T-helper 22 cell (primary cell): ENCODE measurements at places on chromosomes 5 and 9.
A peak's percentile ranks its signal among the peaks of the same experiment; 100 is the strongest.

DNA sequence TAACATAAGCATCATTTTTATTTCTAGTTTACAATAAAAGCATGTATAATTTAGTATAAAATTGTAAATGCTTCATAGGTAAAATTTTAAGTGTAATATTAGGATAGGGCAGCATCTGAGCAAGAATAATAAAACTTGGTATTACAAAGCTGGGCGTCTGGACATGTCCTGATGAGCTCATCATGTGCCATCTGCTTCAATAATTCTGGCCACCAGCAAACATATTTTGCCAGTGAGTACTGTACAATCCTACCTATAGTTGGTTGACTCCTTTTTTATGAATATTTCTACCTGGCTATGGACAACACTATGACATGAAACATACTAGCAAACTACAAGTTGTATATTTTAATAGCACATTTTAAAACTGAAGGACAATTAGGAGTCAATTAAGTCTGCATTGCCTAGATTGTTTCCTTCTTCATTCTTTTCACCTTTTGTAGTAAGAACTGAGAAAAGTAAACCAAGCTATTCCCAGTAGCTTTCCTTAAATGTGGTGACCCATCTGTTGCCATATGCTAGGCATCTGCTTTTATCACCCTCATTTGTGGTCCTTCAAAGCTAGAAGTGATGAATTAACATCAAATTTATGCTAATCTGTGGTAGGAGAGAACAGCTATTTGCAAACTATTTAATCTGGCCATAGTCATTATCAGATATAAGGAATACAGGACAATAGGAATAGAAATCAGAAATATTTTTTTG, 23.4 kb downstream of the LURAP1L start:
- no peak for DNase-seq

GRCh38 chr5:194102-194501, 2.8 kb downstream of the LRRC14B start:
- no peak for DNase-seq

- DNase-seq = no peak
These were observed 253.0 kb downstream of the EPB41L4A start for GRCh38 chr5:112165897-112166737.

GRCh38 chr5:168598639-168599038, 19.5 kb upstream of the PANK3 start:
- no peak for DNase-seq

DNA sequence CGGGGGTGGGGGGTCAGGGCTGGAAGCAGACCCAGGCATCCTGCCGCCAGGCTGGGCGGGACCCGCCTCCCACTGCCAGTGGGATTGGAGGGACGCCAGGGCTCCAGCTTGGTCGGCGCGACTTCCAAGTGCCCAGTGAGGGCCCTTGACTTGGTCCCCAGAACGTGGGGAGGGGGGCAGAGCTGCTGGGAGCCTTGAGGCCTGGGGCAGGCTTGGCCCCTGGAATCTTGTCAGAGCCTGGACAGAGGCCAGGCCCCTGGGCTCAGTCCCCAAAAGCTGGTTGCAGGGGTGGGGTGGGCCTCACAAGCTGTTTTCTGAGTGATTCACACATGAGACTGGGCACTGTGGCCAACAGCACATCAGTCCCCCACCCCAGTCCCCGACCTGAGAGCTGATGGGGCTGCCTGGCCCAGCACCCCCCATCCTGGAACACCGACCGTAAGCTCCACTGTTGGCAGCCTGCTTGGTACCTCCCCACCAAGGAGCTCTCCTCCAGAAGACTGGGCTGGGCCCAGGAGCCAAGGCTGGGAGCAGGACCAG, 526 bp downstream of the CLIC3 start:
- no peak for DNase-seq

GRCh38 chr9:70045452-70045851, 1.8 kb downstream of the MAMDC2 start:
- DNase-seq = no peak

- no peak for DNase-seq
These were observed 2.9 kb upstream of the RBM22 start for GRCh38 chr5:150703762-150704161.

GRCh38 chr9:72574156-72574810, 52.9 kb downstream of the TMC1 start:
- DNase-seq = no peak

- no peak for DNase-seq
These were observed 411.6 kb downstream of the BNC2 start for GRCh38 chr9:16458696-16459420.

- no peak for DNase-seq
These were observed 45.7 kb downstream of the BHMT start for GRCh38 chr5:79157305-79157704.

- no peak for DNase-seq
These were observed 76.6 kb downstream of the PPIC start for GRCh38 chr5:122959740-122960445.

DNA sequence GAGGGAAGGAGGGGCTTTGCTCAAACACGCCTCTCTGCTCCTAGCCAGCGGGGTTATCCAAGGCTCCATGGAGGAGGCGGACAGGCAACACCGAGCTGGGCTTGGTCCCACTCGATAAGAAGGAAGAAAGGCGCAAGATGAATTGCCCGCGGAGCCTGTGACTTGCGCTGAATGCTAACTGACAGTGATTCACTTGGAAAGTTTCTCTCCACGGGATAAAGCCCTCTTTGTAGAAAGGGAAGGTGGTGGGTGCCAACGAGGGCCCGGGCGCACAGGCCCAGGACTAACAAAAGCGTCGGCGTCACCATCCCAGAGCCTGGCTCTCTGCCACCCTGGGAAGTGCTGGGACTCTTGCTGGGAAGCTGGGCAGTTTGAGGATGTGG, 76.0 kb downstream of the VAV2 start:
- no peak for DNase-seq

DNA sequence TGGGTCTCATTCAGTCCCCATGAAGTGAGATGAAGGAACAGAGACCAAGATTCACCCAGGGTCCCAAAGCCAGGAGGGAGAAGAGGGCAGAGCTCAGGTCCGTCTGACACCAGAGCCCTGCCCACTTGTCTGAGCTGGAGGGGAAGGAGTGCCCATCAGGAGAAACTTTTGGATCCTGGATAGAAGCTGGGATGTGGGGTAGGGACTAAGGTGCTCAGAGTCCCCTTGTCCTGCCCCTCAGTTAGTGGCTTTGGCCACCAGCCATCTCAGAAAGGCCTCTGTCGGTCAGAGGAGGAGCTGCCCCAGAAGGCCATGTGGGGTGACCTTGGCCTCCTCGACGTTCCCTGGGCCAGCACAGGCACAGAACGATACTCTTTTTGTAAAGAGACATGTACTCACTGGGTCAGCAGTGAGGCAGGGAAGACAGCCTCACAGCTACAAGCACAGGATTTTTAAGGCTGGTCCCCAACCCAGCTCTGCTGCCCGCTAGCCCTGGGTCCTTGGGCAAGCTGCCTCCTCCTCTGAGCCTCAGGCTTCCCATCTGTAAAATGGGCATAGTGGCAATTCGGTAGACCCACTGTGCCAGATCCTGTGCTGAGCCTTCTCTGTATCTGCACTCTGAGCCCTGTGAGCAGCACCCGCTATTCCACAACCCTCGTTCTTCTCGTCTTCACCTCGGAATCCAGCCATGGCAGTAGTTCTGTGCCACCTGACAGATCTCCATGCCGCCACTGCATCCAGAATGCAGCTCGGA, 49.4 kb downstream of the C9orf50 start:
- DNase-seq = no peak

GRCh38 chr5:127562252-127562651, 44.8 kb downstream of the PRRC1 start:
- no peak for DNase-seq

GRCh38 chr5:153489611-153490010, 859 bp upstream of the GRIA1 start:
- DNase-seq = no peak

DNA sequence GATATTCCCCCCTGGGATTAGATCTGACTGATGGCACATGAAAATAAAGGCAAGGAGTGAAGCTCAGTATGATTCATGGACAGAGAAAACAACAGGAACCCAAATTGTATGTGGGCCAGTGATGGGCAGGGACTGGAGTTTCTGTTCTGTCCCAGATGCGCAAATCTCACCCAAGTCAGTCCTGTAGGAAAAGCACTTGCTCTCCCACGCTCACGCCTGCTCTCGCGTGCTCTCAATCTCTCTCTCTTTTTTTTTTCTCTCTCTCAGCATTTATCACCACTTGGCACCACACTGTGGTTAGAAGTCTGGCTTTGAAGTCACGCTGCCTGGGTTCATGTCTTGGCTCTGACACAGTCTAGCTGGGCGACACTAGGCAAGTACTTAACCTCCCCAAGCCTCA, 106.5 kb upstream of the LRRTM2 start:
- no peak for DNase-seq

- no peak for DNase-seq
These were observed 294.5 kb upstream of the PIK3R1 start for GRCh38 chr5:67921004-67921601.

- DNase-seq = no peak
These were observed 500.4 kb downstream of the TUSC1 start for GRCh38 chr9:25177858-25178257.

- no peak for DNase-seq
These were observed 74.3 kb downstream of the KIAA0825 start for GRCh38 chr5:94544031-94544650.

GRCh38 chr5:160702934-160703333, 149.1 kb downstream of the ATP10B start:
- DNase-seq = no peak

- DNase-seq = no peak
These were observed 300.9 kb downstream of the MCTP1 start for GRCh38 chr5:94983861-94984535.

- no peak for DNase-seq
These were observed 18.6 kb upstream of the NPM1 start for GRCh38 chr5:171369056-171369455.

- no peak for DNase-seq
These were observed 202.5 kb downstream of the EFNA5 start for GRCh38 chr5:107468276-107468675.

- DNase-seq = no peak
These were observed 25.6 kb downstream of the C9orf50 start for GRCh38 chr9:129595311-129595741.

DNA sequence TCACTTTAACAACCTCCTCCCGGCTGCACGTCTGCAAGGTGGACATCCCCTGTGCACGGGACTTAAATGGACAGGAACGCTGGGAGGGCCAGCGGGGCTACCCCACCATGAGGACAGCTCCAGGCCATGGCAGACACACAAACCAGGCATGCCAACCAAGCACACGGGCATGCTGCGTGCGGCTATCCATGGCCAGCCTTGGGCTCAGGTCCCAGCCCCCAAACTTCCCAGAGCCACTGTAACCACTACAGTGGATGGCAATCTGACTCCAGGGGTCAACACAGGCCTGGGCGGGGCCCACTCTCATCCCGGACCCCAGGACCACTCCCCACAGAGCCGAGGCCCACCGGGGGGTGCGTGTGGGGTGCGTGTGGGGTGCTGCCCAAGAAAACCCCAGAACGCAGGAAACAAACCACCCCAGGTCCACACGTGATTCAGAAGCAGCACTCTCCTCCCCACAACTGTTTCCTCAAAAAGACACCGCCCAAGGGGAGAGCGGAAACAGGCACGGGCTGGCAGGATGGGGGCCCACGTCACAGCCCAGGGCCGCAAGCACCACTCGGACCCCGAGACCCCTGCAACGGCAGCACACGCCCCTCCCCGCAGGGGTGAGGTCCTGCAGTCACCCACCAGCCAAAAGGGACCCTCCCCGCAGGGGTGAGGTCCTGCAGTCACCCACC, 7.4 kb downstream of the SLC12A7 start:
- DNase-seq = peak; percentile 28

GRCh38 chr5:149358294-149358651, 427 bp downstream of the PCYOX1L start:
- peak; percentile 20 for DNase-seq

DNA sequence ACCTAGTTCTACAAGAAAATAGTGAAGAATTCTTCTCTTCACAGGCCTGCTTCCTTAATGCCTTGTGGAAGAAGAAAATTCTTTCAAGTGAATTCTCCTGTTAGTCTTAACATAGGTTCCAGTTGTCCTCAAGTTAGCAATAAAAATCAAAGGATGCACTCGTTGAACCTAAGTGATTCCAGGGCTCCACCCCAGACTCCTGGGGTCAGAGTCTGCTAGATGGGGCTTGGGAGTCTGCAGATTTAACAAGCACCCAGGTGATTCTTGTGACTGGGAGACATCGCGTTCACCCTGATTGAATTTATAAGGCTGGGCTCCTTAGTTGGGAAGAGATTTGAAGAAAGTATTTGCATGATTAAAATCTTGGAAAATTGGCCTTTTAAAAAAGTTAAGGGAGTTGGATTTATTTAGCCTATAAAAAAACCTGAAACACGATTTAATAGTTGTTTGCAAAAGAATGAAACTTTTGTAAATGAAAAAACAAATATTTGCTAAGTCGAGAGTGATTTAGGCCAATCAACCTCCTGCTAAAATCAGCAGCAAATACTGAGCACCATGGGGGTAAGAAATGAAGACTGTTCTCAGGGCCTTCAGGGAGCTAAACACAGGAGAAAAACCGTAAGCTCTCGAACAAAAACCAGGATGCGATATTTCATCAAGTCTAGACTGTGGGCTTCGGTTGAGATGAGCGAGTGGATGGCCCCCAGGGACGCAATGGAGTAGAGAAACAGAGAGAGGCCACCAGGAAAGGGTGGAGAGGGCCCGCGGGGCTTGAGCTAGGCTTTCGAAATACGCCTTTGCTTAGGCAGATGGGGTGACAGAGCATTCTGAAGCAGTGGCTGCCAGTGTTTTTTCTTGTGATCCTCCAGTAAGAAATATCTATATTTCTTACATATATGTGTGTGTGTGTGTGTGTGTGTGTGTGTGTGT, 86.9 kb upstream of the TTC23L start:
- DNase-seq = no peak

DNA sequence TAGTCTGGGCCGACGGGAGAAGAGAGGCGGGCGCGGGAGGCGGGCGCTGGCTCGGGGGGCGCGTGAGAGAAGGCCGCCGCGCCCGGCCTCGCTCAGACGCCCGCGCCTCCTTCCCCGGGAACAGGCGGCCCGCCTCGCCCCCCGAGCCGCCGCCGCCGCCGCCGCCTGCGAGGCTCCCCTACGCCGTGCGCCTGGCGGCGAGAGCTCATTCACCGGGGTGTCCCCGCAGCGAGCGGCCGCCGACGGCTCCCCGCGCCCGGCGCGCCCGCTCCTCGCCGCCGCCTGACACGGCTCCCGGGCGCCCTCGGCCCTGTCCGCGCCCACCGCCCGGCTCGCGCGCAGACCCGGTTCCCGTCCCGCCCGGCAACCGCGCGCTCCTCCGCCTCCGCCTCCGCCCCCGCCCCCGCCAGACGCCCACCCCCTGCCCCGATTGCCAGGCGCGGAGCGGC, at the start of gene GNAQ:
GNAQ (minus strand) TSS at position 368 of the 449 bp plus-strand sequence. CDS start 576 bp downstream, outside the sequence.
- DNase-seq = no peak

- no peak for DNase-seq
These were observed 15.3 kb upstream of the SYNPO start for GRCh38 chr5:150625164-150625535.

DNA sequence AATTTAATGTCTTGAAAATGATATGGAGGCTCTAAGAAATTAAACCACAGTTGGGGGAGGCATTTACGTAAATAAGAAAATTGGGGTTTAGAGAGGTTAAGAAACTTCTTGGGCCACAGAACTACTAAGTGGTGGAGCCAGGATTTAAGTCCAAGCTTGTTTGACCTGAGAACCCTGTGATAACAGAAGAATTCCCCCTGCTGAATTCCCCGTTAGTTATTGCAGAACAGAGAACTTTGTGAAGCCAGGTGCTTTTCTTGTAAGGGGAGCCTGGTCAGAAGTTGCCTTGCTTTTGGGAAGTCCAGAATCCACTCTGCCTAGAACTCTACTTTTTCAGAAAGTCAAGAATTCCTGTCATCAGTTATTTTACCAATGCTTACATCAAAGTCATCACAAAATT, 309.3 kb upstream of the SEMA6A start:
- no peak for DNase-seq

- DNase-seq = no peak
These were observed at the start of gene ISL1 for GRCh38 chr5:51383131-51384121. TSS of gene ISL1 (plus strand) at chr5:51383448. CDS start at chr5:51383672, 224 bp downstream.

- DNase-seq = no peak
These were observed 1.1 kb upstream of the PLEKHG4B start for GRCh38 chr5:90590-91547.
